Cardiac muscle cell (in vitro differentiated cells and primary cell): ENCODE measurements at places on chromosomes 2 and 18. TPM values are rescaled to one million over a fixed set of nuclear protein-coding genes. Genes with fewer than 3 reads are reported as not detected.
A peak's percentile ranks its signal among the peaks of the same experiment; 100 is the strongest.

Gene POTEF
- 11.0 and 39.9 TPM in 2 replicates for total RNA-seq

Gene LONRF2
- total RNA-seq, result 0.83 and 1.7 TPM in 2 replicates

Gene XIRP2
- total RNA-seq, result 0.51 and 0.53 TPM in 2 replicates

Gene IGFBP2
- total RNA-seq, result 402 and 451 TPM in 2 replicates

DNA sequence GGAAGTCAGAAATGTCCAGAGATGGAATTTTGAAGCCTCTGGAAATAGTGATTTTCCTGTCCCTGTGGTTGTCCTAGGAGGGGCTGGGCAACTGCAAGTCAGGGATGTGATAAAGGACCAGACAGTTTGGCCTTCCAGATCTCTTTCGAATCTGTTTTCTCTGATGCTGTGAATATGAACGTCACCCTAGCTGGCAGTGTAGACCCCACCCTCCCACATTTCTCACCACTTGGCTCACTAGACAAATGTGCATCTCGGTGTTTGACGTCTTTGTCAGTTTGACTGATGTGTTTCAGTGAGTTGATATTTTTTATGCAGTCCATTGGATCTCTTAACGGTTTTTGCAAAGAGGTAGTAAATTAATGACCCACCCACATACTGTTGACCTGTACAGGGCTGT lies 301.2 kb downstream of the TNS1 start:
- DNase-seq, result no peak
- no peaks in the 10 kb centered on the region for H3K27me3 ChIP-seq
- no peaks in the 10 kb centered on the region for H3K4me1 ChIP-seq
- no peaks in the 10 kb centered on the region for H3K36me3 ChIP-seq

DNA sequence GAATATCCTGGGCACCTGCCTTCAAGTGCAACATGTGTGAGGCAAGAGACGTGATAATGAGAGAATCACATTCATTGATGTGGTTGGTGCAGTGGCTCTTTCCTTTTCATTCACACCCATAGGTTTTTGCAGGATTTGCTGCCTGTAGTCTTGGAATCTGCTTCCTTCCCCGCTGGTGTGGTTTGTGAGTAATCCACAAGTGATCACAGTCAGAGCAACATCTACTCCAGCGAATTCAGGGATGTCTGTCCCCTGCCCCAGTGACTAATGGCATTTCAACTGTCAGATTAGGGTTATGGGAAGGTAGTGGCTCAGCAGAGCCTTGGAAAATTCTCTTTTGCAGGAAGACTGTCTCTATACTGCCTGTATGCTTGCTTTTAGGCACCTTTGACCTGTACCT lies 225.5 kb upstream of the RBMS1 start:
- H3K4me1 ChIP-seq, result peaks cover 5% of the 10 kb centered on the region
- peak overlapping the region; percentile 5 for H3K27ac ChIP-seq
- H3K36me3 ChIP-seq, result no peaks in the 10 kb centered on the region
- H3K4me3 ChIP-seq, result no peak overlapping the region

DNA sequence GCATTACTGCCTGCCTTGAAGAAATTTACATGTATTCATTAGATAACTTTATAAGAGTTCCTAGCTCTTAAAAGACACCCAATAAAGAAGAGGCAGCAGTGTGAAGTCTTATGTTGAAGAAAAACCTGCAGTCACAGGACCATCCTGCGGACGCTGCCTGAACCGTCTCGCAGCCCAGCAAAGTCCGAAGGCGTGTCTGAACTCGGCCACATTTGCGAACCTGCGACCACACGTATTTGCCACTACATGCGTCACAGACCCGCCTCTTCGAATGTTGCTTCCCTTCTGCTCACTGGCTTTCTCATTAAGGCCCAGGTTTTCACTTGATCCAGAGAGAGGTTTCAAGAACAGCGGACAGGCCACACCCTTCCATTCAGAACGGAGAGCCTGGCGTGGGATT lies 41.2 kb downstream of the CNGA3 start:
- no peak for DNase-seq
- H3K27ac ChIP-seq, result no peak overlapping the region
- H3K36me3 ChIP-seq, result no peaks in the 10 kb centered on the region
- no peak overlapping the region for H3K4me3 ChIP-seq
- no peaks in the 10 kb centered on the region for H3K27me3 ChIP-seq

GRCh38 chr18:10259901-10260300 lies 194.5 kb upstream of the APCDD1 start:
- no peaks in the 10 kb centered on the region for H3K27me3 ChIP-seq
- H3K36me3 ChIP-seq, result no peaks in the 10 kb centered on the region
- no peak overlapping the region for H3K4me3 ChIP-seq
- DNase-seq, result no peak
- H3K4me1 ChIP-seq, result no peaks in the 10 kb centered on the region
- no peak overlapping the region for H3K27ac ChIP-seq

DNA sequence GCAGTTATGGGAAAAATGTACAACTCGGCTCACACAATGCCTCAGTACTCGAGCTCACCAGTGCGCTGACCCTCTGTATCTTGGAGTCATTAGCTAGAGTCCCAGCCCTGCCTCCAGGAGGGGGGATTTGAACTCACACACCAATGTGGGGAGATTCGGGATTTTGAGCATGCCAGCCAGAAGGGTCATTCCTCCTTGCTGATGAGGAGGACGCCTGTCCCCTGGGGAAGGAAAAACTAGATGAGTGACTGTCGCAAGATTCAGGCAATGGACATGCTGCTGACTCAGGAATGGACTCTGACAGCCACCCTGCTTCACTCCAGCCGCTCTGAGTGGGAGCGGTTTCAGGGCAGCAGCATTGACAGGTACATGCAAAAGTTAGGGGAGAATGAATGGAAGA lies 20.6 kb downstream of the FIGN start:
- H3K4me1 ChIP-seq, result peaks cover 89% of the 10 kb centered on the region
- peak; percentile 24 for DNase-seq
- H3K4me3 ChIP-seq, result no peak overlapping the region
- H3K36me3 ChIP-seq, result no peaks in the 10 kb centered on the region

- DNase-seq, result no peak
- H3K4me1 ChIP-seq, result no peaks in the 10 kb centered on the region
- no peaks in the 10 kb centered on the region for H3K27me3 ChIP-seq
- no peak overlapping the region for H3K27ac ChIP-seq
- no peak overlapping the region for H3K4me3 ChIP-seq
Measured at GRCh38 chr2:51145761-51146160, 113.8 kb upstream of the NRXN1 start.

DNA sequence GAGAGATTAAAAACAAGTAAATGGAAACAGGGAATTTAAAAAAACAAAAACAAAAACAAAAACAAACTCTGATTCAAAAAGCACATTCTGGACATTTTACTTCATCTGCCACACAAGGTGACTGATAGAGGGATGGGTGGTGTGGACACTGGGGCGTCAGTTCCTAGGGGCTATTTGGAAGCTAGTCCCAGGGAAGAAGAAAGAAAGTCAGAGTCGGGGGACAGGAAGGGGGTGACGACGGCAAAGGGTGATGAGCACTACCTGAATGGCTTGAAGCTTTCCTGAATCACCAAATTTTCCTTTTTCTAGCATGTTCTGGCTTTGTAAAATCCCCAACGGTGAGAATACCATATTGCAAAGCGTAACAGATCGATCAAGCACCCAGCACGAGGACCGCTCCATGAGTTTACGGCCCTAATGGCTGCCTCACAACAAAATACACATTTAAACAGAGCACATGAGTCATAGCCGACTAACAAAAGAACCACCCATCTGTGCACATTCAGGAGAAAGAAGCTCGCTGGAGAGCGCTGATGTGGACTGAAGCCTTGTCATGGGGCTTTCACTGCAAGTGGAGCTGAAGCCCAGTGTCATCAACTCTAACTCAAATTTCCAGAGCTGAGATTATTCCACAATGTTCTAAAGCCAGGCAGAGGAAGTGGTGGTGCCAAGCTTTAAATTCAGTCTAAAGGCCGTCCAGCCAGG lies 178.9 kb downstream of the LNPK start:
- no peak overlapping the region for H3K4me3 ChIP-seq
- DNase-seq, result no peak
- no peaks in the 10 kb centered on the region for H3K27me3 ChIP-seq
- H3K4me1 ChIP-seq, result peaks cover 6% of the 10 kb centered on the region
- no peak overlapping the region for H3K27ac ChIP-seq

GRCh38 chr2:118837067-118837466 lies 10.4 kb downstream of the EN1 start:
- H3K27me3 ChIP-seq, result peaks cover 100% of the 10 kb centered on the region
- DNase-seq, result no peak
- no peak overlapping the region for H3K4me3 ChIP-seq
- peaks cover 9% of the 10 kb centered on the region for H3K4me1 ChIP-seq

- no peaks in the 10 kb centered on the region for H3K36me3 ChIP-seq
- H3K4me3 ChIP-seq, result no peak within 1 kb of the TSS
- H3K27me3 ChIP-seq, result no peaks in the 10 kb centered on the region
- H3K4me1 ChIP-seq, result peaks cover 22% of the 10 kb centered on the region
- no peak within 1 kb of the TSS for H3K27ac ChIP-seq
- peak; percentile 74 for DNase-seq
Measured at GRCh38 chr2:223051693-223052289, at the start of gene KCNE4. KCNE4 (plus strand) TSS chr2:223052190; CDS start chr2:223052831, 641 bp downstream.

DNA sequence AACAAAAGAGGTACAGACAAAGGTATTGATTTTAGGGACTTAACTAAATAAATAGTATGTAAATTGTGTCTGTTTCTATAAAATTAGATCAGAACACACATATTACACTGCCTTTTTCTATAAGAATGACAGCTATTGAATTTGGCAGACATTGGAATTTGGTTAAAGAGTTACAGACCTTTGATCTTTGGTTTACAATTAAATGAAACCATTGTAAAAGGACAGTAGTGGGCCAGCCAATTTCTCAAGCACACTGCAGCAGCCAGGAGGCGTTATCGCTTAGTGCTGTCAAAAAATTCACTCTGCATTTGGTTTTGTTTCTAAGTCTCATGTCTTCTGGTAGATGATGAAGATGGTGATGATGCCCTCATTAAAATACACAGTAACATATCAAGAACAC lies 175.9 kb downstream of the NR4A2 start:
- no peak overlapping the region for H3K4me3 ChIP-seq
- no peaks in the 10 kb centered on the region for H3K27me3 ChIP-seq
- H3K4me1 ChIP-seq, result peaks cover 19% of the 10 kb centered on the region
- no peaks in the 10 kb centered on the region for H3K36me3 ChIP-seq
- no peak for DNase-seq

DNA sequence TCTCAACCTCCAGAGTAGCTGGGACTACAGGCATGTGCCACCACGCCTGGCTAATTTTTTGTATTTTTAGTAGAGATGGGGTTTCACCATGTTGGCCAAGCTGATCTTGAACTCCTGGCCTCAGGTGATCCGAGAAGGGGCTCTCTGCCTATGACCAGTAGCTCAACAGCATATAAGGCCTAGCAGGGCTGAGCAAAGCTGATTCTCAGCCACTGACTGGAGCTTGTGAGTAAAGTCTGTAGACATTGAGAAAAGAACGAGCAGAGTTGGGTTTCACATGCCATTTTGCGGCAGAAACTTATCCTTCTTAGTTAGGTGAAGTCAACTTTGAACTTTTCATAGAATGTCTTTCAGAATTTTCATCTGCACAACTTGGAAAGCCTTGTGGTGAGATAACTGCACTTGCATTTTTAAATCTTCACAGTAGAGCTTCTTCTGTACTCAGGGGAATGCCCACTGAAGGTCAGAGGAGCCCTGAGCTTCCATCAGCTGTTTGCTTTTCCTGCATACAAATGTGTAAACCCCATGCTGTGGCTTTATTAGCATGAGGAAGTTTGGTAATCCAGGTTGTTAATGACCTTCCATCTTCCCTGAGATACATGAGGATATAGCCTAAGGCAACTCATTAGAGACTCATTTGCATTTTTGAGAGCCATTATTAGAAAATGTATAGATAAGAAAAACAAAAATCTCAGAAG lies 602.4 kb downstream of the METTL4 start:
- H3K27me3 ChIP-seq, result no peaks in the 10 kb centered on the region
- H3K4me1 ChIP-seq, result no peaks in the 10 kb centered on the region
- no peaks in the 10 kb centered on the region for H3K36me3 ChIP-seq
- H3K27ac ChIP-seq, result no peak overlapping the region

DNA sequence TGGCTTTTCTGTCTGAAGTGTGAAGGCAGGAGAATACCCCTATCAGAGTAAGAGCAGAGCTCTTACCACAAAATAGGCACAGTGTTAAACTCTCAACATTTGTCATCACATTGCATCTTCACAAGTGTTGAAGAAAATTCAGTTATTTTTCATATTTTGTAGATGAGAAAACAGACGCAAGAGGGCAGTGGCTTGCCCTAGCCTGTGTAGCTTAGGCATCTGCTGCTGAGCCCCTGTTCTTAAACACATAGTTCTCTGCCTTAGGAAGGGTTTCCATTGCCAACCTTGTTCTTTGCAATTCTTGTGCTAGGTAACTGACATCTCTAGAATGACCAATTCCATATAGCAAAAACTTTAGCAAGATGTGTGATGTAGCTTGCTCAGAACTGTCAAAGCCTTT lies 112.7 kb upstream of the RMDN2 start:
- H3K4me3 ChIP-seq, result no peak overlapping the region
- H3K27ac ChIP-seq, result no peak overlapping the region
- H3K4me1 ChIP-seq, result peaks cover 12% of the 10 kb centered on the region
